NCI-H146 (cell line): ENCODE measurements at places on chromosomes 1 and 21.

DNA sequence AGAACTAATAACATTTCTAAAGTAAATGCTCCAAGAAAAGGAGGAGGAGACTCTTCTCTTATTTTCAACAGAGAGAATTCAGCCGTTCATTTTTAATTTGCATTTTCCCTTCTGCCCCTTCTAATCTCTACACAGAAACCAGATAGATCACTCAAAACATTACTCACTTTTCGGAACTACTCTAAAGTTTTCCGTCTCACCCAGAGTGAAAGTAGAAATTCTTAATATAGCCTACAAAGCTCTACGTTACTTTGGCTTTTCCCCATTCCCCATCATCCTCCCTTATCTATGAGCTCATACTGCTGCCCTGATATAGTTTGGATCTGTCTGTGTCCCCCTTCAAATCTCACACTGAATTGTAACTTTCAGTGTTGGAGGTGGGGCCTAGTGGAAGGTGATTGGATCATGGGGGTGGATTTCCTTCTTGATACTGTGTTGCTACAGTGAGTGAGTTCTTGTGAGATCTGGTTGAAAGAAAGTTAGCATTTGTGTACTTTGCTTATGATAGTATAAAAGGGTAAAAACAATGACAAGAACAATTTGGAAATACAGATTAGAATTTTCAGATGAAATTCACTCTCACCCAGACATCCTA lies 188.2 kb downstream of the AMY1C start:
- DNase-seq, result no peak

- no peak for DNase-seq
These were observed 38.9 kb upstream of the H6PD start for GRCh38 chr1:9195651-9196050.

DNA sequence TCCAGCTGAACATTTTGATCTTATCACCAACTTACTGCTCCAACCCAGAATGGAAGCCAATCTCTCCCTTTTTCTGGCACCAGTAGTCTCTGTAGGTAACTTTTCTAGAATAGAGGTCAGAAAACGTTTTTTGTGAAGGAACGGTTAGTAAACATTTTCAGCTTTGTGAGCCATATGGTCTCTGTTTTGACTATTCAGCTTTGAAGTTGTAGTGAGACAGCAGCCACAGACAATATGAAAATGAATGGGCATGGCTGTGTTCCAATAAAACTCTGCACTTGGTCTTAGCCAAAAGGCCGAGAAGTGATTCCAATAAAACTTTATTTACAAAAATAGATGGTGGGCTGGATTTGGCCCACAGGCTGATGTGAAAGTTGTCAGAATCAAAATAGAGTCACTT lies 28.9 kb downstream of the MAP10 start:
- DNase-seq, result no peak

GRCh38 chr1:66556161-66556611 lies 22.2 kb downstream of the SGIP1 start:
- no peak for DNase-seq

DNA sequence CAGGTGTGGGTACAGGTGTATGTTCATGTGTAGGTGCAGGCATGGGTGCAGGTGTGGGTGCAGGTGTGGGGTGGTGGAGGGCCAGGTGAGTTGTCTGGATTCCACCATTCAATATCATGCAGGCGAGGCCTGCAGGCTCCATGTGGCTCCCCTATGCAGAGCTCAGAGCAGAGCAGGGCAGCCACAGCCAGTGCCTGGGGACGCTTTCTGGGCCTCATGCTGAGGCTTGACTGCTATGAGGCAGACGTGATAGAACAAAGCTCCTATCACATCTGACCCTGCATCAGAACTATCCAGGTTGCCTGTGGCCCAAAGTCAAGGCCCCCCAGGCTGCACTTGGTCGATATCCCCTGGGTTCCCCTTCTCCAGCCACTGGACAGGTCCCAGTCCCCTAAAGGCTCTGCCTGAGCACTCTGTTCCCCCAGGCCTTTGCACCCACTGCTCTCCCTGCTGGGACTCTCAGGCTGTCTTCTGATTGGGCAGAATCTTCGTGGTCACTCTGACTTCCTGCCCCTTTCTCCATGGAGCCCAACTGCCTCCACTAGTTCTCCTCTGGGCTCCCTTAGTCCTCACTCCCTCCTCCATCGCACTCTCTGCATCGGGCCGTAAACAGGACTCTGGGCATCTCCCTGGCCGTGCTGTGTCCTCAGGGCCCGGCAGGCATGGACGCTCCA lies 78.6 kb upstream of the ACTL8 start:
- DNase-seq, result no peak

DNA sequence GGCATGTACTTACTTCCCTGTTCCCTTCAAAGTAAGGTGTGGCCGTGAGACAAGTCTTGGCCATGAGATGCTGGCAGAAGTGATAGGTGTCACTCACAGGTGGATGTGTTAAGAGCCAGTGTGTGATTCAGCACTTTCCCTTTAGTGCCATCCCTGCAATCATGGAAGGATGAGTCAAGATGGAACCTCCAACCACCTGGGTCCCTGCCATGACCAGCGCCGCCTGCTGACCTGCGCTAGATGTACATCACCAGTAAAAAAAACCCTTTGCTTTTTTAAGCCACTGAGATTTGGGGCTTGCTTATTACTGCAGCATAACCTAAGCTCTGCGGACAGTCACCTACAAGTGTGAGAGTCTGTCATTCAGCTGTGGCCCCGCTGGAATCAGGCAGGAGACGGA lies 71.7 kb downstream of the TOMM20 start:
- DNase-seq, result no peak

DNA sequence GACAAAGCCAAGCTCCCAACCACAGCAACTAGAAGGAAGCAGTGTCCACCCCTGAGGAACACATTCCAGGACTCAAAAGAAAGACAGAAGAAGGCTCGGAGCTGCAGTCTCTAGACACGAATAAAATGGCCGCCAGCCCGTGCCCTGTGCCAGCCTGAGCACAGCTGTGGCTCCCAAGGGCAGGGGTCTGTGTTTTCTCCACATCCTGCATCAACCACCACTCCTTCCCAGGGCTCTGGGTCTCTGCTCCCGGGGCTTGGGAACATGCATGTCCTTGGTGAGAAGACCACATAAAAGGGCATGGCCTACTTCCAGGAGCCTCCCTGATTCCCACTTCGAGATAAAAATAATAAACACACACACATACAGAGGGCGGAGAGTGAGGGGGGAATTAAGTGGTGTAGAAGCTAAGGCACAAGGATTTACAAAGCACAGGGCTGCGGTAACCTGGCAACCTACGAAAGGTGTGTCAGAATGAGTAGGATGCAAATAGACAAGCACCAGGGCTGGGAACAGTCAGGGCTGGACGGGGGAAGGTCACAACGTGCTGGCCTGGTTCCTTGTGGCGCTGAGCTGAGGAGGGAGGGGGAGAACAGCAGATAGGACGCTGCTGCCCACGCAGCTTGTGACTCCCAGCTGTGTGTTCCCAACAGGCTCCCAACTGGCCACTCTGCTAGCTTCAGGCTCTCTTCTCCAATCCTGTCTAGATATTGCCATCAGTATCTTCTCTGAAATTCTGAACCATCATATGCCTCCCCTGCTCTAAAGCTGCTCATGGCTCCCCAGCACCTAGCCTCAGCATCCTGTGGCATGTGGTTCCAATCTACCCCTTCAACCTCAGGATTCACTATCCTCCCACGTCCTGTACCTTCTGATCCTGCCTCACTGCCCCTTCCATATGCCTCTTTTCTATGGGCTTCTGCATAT lies 72.5 kb downstream of the CD34 start:
- no peak for DNase-seq

- peak; percentile 76 for DNase-seq
These were observed at the start of gene RNF207 for GRCh38 chr1:6205849-6206519. RNF207 (plus strand) TSS chr1:6206119; CDS start chr1:6206536, 417 bp downstream.

- peak; percentile 92 for DNase-seq
These were observed 32.6 kb downstream of the DNTTIP2 start for GRCh38 chr1:93846206-93846991.

GRCh38 chr1:207833381-207833780 lies 77.5 kb downstream of the CD34 start:
- no peak for DNase-seq

DNA sequence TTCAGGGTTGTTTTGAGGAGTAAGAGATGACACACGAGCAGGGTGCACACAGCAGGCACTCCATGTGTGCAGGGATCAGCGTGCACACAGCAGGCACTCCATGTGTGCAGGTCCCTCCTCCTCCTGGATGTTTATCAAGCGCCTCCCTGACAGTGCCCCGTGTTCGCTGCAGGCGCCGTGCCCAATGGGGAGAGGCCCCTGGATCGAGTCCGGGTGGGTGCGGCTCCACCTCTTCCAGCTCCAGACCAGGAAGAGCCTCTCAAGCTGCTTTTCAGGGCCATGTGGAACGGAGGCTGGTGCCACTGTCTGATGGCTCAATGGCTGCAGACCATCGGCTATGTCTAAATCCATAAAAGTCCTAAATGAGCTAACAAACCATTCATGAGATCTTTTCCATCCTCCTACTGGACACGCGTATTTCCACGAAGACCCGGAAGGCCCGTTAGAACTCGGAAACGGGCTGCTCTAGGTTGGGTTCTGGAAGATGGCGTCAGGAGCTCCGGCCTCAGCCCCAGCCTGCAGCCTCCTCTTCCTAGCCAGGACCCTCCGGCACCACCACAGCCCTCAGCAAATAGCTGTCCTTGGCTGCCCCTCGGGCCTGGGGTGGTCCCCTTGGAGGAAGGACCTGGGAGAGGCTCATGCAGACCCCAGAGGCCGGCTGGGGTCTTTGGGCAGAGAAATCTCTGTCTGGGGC lies 36.0 kb downstream of the RRP1 start:
- DNase-seq, result no peak

DNA sequence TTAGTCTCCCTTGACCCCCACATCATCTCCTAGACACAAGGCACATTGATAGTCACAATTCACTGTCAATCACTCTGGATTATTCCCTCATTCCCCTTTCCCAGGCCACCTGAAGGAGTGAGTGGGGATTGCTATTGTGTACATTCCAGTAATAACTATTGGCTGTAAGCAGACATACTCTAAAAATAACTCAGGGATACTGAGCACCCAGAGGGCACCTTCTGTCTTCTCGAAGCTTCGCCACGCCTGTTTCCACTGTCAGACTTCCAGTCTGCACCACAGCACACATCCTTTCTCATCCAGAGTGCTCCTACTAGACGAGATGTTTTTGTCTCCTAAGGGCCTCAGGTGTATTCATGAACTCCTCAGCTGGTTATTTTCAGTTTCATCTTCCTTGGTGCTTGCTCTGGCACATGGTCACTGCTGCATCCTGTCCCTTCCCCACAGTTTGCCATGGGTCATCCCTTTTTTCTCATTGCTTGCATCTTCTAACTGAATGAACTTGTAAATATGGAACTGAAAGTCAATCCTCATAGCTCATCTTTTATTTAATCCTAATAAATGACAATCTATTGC lies 848 bp upstream of the APOBEC4 start:
- DNase-seq, result no peak
